ENCODE measurements at places on chromosomes 5 and 9.

GRCh38 chr9:18673179-18673578 is 199.2 kb downstream of the ADAMTSL1 start:
- no peaks in the 10 kb centered on the region for H3K27me3 ChIP-seq
- no peaks in the 10 kb centered on the region for H3K4me1 ChIP-seq
- no peak overlapping the region for H3K27ac ChIP-seq

GRCh38 chr5:45279109-45279508 is 417.1 kb downstream of the HCN1 start:
- no peaks in the 10 kb centered on the region for H3K4me1 ChIP-seq
- H3K27me3 ChIP-seq, result no peaks in the 10 kb centered on the region
- H3K4me3 ChIP-seq, result no peak overlapping the region
- H3K27ac ChIP-seq, result no peak overlapping the region

GRCh38 chr9:105128908-105129600 is 115.4 kb upstream of the SLC44A1 start:
- DNase-seq, result no peak
- H3K36me3 ChIP-seq, result no peaks in the 10 kb centered on the region
- H3K27me3 ChIP-seq, result no peaks in the 10 kb centered on the region
- peaks cover 35% of the 10 kb centered on the region for H3K4me1 ChIP-seq
- no peak overlapping the region for H3K4me3 ChIP-seq
- no peak overlapping the region for H3K27ac ChIP-seq

DNA sequence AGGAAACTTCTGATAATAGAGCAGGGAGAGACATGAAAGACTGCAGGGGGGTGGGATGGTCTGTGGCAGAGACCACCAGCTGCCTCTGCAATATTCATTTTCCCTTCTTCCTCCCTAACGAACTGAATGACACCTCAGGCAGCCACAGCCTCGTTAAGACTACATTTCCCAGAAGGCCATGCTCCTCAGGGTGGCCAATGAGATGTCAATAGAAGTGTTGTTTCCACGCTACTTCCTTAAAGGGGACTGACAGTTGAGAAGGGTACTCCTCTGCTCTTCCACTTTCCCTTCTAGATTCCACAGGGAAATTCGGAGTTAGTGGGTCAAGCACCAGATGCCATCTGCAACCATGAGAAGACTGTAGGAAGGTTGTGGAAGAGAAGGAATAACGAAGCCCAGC is 52.0 kb upstream of the DAPK1 start:
- H3K4me3 ChIP-seq, result peak overlapping the region; percentile 70
- peaks cover 9% of the 10 kb centered on the region for H3K4me1 ChIP-seq
- no peaks in the 10 kb centered on the region for H3K27me3 ChIP-seq
- no peaks in the 10 kb centered on the region for H3K36me3 ChIP-seq

- H3K4me1 ChIP-seq, result no peaks in the 10 kb centered on the region
- DNase-seq, result no peak
- H3K27ac ChIP-seq, result no peak overlapping the region
- no peaks in the 10 kb centered on the region for H3K36me3 ChIP-seq
- H3K27me3 ChIP-seq, result no peaks in the 10 kb centered on the region
- no peak overlapping the region for H3K4me3 ChIP-seq
Measured at GRCh38 chr5:9456435-9457042, 89.3 kb downstream of the SEMA5A start.

DNA sequence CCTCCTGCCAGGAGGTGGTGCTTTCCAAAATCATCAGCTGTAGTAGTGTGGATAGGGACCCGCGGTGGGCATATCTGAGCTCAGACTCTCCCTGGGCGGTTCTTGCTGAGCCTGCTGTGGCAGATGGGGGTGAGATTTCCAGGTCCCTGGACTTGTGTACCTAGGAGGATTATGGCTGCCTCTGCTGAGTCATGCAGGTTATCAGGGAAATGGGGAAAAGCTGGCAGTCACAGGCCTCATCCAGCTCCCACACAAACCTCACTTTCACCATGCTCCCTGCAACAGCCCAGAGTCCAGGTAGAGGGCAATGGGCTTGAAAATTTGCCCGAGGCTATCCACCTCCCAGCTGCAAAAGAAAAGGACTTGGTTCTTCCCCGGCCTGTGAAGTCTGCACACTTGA is 23.4 kb upstream of the MAMDC2 start:
- H3K27ac ChIP-seq, result no peak overlapping the region
- no peaks in the 10 kb centered on the region for H3K27me3 ChIP-seq
- no peaks in the 10 kb centered on the region for H3K36me3 ChIP-seq
- H3K4me1 ChIP-seq, result no peaks in the 10 kb centered on the region
- no peak for DNase-seq
- no peak overlapping the region for H3K4me3 ChIP-seq

GRCh38 chr5:171317230-171317629 is 8.2 kb downstream of the TLX3 start:
- no peaks in the 10 kb centered on the region for H3K36me3 ChIP-seq
- no peak for DNase-seq
- no peak overlapping the region for H3K4me3 ChIP-seq
- peaks cover 98% of the 10 kb centered on the region for H3K27me3 ChIP-seq

DNA sequence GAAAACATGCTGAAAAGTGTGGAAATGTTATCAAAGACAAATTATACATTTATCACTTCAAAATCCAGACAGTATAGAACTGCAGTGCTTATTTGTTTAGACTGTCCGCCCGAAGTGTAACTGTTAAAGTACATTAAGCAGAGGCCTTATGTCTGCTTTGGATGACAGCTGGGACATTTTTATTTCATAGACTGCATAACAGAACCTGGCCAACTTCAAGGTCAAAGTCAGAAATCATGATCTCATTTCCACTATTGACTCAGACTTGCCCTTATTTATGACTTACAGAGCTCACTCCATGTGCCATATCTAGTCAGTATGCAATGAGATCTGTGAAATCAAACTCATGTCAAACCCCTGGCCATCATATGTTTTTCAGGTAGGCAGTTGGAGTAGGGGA is 87.7 kb downstream of the RAB3C start:
- no peaks in the 10 kb centered on the region for H3K27me3 ChIP-seq
- no peaks in the 10 kb centered on the region for H3K36me3 ChIP-seq
- no peak overlapping the region for H3K4me3 ChIP-seq
- H3K4me1 ChIP-seq, result no peaks in the 10 kb centered on the region
- no peak for DNase-seq
- H3K27ac ChIP-seq, result no peak overlapping the region

- H3K36me3 ChIP-seq, result peaks cover 3% of the 10 kb centered on the region
- no peaks in the 10 kb centered on the region for H3K27me3 ChIP-seq
- no peak overlapping the region for H3K27ac ChIP-seq
- H3K4me3 ChIP-seq, result no peak overlapping the region
Measured at GRCh38 chr5:37234288-37234687, 14.9 kb downstream of the CPLANE1 start.

GRCh38 chr5:102996011-102996575 is 123.8 kb downstream of the GIN1 start:
- H3K27me3 ChIP-seq, result no peaks in the 10 kb centered on the region
- H3K4me1 ChIP-seq, result no peaks in the 10 kb centered on the region
- H3K27ac ChIP-seq, result no peak overlapping the region
- no peak overlapping the region for H3K4me3 ChIP-seq
- no peaks in the 10 kb centered on the region for H3K36me3 ChIP-seq

GRCh38 chr5:120874081-120874862 is 410.2 kb downstream of the PRR16 start:
- no peaks in the 10 kb centered on the region for H3K4me1 ChIP-seq
- DNase-seq, result no peak
- H3K36me3 ChIP-seq, result no peaks in the 10 kb centered on the region
- H3K4me3 ChIP-seq, result no peak overlapping the region
- no peaks in the 10 kb centered on the region for H3K27me3 ChIP-seq

GRCh38 chr5:173961418-173961817 is 27.6 kb upstream of the C5orf47 start:
- H3K27me3 ChIP-seq, result no peaks in the 10 kb centered on the region
- H3K4me1 ChIP-seq, result no peaks in the 10 kb centered on the region
- peaks cover 27% of the 10 kb centered on the region for H3K36me3 ChIP-seq
- no peak for DNase-seq
- H3K4me3 ChIP-seq, result no peak overlapping the region

GRCh38 chr5:167573370-167574127 is 717.9 kb upstream of the WWC1 start:
- peaks cover 33% of the 10 kb centered on the region for H3K27me3 ChIP-seq
- H3K4me1 ChIP-seq, result no peaks in the 10 kb centered on the region
- DNase-seq, result no peak

All from CD14-positive monocyte (primary cell).